ENCODE measurements at places on chromosomes 16 and 17. TPM values are rescaled to one million over a fixed set of nuclear protein-coding genes. Genes with fewer than 3 reads are reported as not detected.

The SARM1 gene
- 0.26 TPM for total RNA-seq

The KRT38 gene
- not detected for total RNA-seq

GRCh38 chr16:86953631-86954391, 363.4 kb downstream of the C16orf95 start:
- DNase-seq, result no peak

DNA sequence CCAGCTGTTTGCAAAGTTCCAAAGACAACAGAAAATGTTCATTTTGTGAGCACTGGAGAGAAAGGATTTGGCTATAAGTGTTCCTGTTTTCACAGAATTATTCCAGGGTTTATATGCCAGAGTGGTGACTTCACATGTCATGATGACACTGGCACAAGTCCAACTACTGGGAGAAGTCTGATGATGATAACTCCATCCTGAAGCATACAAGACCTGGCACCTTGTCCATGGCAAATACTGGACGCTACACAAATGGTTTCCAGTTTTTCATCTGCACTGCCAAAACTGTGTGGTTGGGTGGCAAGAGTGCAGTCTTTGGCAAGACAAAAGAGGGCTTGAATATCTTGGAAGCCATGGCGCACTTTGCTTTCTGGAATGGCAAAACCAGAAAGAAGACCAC, 385.0 kb downstream of the CDH11 start:
- no peak for DNase-seq
